Endothelial cell (in vitro differentiated cells): ENCODE measurements at places on chromosomes 11 and 22. TPM values are rescaled to one million over a fixed set of nuclear protein-coding genes. Genes with fewer than 3 reads are reported as not detected.

GRCh38 chr22:36612458-36612857, 83.5 kb upstream of the EIF3D start:
- DNase-seq = no peak

The BACE1 gene
- total RNA-seq = 28.4 TPM

The DRICH1 gene
- total RNA-seq = not detected

The LYVE1 gene
- total RNA-seq = not detected

GRCh38 chr11:9002920-9003572, 755 bp downstream of the NRIP3 start:
- no peak for DNase-seq

- no peak for DNase-seq
Measured at GRCh38 chr11:37282367-37282766, 684.3 kb upstream of the RAG2 start.

The CNIH2 gene
- total RNA-seq = 1.9 TPM

The FAT3 gene
- 17.6 TPM for total RNA-seq

DNA sequence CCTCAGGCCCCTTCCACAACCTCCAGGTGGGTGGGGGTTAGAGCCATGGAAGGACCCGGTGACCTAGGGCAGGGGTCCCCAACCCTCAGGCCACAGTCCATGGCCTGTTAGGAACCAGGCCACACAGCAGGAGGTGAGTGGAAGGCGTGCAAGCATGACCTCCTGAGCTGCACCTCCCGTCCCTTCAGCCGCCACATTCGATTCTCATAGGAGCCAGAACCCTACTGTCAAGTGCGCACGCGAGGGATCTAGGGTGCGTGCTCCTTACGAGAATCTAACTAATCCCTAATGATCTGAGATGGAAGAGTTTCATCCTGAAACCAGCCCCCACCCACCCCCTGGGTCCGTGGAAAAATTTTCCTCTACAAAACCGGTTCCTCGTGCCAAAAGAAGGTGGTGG, 3.6 kb upstream of the KRTAP5-4 start:
- DNase-seq = no peak

The SPTBN2 gene
- 17.1 TPM for total RNA-seq

The MUC15 gene
- total RNA-seq = not detected

The CAPN5 gene
- total RNA-seq = 29.7 TPM

- DNase-seq = no peak
Measured at GRCh38 chr22:23904573-23905254, 10.5 kb downstream of the MIF start.

The OR5D18 gene
- not detected for total RNA-seq

The CHKA gene
- 173 TPM for total RNA-seq

The MCAT gene
- 10.3 TPM for total RNA-seq

The PDE3B gene
- total RNA-seq = 4.0 TPM

The YPEL1 gene
- 11.5 TPM for total RNA-seq

The OR51E2 gene
- not detected for total RNA-seq

DNA sequence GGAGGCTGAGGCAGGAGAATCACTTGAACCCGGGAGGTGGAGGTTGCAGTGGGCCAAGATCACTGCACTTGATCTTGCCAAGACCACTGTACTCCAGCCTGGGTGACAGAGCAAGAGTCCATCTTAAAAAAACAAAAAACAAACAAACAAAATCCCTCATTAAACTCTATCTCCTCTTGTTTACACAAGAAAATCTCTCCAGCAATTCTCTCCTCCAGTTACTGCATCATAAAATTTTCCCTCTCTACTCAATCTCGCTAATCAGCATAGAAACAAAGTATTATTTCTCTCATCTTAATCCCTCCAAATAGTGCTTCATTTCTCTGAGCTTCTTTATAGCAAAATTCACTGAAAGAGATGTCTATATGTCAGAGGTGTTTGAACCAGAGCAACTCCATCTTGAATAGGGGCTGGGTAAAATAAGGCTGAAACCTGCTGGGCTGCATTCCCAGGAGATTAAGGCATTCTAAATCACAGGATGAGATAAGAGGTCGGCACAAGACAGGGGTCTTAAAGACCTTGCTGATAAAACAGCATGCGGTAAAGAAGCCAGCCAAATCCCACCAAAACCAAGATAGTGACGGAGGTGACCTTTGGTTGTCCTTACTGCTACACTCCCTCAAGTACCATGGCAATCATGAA, 19.8 kb downstream of the MTMR2 start:
- no peak for DNase-seq

DNA sequence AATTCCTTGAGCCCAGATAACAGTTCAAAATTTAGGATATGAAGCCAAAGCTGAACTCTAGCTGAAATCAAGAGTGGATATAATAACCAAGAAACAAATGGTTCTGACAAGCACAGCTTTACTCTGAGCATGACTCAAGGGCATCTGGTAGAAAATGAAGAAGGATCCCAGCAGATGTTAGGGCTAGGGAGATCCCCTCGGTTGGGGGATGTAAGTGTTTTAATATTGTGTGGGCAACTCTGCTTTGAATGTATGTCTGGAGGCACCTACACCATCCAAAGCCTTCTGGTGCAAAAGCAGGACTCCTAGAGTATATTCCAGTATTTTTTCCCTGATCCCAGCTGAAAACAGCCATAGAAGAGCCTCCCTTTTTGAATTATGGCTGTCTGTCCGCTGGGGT, 61.7 kb downstream of the FLI1 start:
- no peak for DNase-seq

GRCh38 chr11:103878646-103879045, 157.8 kb upstream of the DDI1 start:
- no peak for DNase-seq

DNA sequence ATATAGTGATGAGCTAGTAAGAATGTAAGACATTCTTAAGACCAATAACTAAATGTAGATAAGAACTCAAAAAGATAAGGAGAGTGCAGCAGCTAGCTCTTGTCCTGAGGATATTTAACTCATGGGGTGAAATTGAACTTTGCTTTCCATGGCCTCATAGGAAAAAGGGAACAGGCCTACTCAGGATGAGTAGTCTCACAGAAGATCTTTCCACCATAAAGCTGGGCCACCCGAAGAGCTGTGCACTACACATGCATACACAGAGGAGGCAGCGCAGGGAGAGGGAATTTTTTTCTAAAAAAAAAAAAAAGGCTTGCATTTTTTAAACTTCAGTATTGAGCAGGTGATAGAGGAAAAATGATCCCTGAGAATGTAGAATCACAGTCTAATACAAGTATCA, 59.9 kb upstream of the CFAP300 start:
- DNase-seq = no peak

The TPH1 gene
- 0.38 TPM for total RNA-seq

The PICK1 gene
- 24.1 TPM for total RNA-seq

DNA sequence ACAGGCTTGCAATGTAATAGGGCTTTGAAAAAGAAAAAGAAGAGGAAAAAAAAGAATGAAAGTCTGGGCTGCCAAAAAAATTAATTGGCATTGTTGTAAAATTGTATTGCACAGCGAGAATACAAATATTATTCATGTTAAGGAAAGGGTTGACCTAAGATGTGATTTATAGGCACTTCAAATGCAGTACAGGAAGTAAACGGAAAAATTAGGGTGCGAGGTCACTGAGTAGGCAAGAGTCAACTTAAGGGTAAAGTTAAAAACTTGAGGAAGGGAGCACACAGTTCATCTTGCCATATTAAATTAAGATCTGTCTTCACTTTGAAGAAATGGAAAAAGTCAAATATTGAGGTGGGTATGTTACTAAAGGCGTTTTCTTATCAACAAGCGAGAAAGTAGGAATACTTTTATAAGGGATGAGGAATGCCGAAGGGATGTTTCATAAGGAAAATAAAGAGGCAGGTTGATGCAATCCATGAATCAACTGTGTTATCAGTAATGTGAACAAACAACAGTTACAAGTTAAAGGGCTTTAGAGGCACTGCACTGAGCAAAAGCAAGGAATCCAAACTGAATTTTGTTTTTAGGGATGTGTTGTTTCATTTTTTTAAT, 123.0 kb downstream of the WT1 start:
- no peak for DNase-seq

DNA sequence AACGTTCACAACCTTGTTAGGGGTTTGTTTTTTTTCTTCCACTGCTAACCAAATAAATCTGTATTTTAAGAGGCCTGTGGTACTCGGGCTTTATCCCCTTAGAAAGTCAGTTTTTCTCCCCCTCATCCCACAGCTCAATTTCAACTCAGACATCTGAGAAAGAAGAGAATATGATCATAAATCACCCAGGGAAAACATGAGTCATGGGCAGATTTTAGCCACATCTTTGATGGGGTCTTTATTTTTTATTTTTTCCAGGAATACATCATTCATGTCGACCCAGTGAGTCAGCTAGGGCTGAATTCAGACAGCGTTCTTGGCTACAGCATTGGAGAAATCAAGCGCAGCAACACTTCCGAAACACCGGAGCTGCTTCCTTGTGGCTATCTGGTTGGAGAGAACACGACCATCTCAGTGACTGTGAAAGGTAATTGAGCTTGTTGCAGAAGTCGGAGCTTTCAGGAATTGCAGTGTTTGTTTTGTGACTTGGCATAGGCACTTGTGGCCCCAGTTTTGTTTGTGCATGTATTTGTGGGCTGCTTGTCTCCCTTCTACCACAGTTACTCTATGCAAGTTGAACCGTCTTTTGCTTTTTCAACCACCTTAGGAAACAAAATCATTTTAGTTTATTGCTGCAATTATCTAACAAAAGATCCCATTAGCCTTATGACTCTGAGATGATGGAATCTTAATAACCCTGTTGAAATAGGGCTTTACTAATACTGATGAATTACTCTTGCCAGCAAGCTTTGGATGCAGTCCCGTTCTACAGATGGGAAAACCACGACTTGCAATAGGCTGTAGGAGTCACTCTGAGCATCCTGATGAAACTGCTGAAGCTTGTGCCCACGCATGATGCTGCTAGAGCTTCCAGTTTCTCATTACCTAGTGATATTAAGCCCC, 62.7 kb downstream of the DBX1 start:
- DNase-seq = no peak

GRCh38 chr11:44865866-44866272, 84.8 kb downstream of the TP53I11 start:
- no peak for DNase-seq

The RTN4R gene
- total RNA-seq = 19.0 TPM

The KRTAP5-8 gene
- not detected for total RNA-seq

DNA sequence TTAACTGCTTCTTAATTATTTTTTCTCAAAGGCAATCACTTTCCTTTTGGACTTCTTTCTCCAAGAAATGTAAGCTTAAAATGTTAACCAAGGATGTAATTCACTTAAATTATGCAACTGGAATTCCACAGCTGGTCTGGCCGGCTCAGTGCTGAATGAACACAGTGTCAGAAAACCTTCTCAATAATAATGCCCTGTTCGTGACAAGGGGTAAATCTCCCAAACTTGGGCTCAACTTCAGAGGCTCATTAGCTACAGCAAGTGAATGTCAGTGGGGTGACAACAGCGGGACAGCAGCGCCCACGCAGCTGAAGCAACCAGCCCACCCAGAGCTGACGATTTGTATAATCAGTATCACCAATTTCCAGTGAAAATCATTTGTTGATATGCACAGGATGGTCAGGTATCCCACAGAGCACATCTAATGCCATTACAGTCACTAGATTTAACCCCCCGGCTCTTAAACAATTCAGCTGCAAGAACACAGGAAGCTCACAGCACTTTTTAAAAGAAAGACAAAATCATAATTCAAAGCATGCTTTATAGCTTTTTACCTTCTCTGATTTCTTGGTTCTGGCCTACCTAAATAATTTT, 704.8 kb downstream of the DLG2 start:
- no peak for DNase-seq

DNA sequence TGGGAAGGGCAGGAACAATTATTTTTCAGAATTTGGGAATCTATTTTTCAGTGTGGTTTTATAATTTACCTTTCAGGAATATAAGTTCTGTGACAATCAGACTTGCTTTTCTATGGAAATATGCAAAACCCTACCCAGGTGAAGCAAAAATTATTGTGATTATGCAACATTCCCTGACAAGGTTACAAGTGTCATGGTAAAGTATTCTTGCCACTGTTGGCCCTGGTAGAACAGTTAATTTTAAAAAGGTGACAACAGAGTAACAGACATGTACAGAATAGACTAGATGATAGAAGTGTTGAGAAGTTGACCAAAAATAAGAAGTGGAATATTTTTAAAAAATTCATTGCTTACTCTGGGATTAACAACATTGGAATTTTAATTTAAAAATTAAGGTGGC, 29.2 kb downstream of the TRAF6 start:
- DNase-seq = no peak

GRCh38 chr11:102733232-102733875, 8.6 kb upstream of the MMP8 start:
- peak; percentile 86 for DNase-seq

The TMEM45B gene
- not detected for total RNA-seq
